ENCODE measurements at places on chromosomes 6 and 20. TPM values are rescaled to one million over a fixed set of nuclear protein-coding genes. Genes with fewer than 3 reads are reported as not detected.

Gene HCRTR2
- 0.23 TPM for polyA plus RNA-seq

DNA sequence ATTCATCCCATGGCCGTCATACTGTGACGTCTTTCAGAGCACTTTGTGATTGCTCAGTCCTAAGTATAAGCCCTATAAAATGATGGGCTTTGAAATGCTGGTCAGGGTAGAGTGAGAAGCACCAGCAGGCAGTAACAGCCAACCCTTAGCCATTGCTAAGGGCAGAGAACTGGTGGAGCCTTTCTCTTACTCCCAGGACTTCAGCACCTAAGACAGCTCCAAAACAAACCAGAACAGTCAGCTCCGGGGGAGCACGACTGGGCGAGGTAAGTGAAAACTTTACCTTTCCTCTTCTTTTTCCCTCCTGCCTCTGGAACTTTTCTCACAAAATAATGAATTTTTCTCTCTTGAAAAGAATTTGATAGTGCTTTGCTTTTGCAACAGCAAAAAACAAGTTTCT, at the start of gene VIP:
TSS of gene VIP (plus strand) at position 104 of the 400 bp plus-strand sequence. CDS start 1,381 bp downstream, outside the sequence.
- DNase-seq, result peak; percentile 30

GRCh38 chr6:116373940-116374339, 3.2 kb downstream of the DSE start:
- no peak for DNase-seq

- DNase-seq, result no peak
Observed at GRCh38 chr6:33140556-33140955, 51.7 kb downstream of the COL11A2 start.

GRCh38 chr6:33205191-33206026, 954 bp downstream of the HSD17B8 start:
- no peak for DNase-seq

GRCh38 chr6:111759836-111760785, 113.1 kb downstream of the FYN start:
- DNase-seq, result no peak

- DNase-seq, result no peak
Observed at GRCh38 chr20:38435555-38435939, 419 bp upstream of the SNHG17 start.

Gene GSTA4
- polyA plus RNA-seq, result 111 TPM

DNA sequence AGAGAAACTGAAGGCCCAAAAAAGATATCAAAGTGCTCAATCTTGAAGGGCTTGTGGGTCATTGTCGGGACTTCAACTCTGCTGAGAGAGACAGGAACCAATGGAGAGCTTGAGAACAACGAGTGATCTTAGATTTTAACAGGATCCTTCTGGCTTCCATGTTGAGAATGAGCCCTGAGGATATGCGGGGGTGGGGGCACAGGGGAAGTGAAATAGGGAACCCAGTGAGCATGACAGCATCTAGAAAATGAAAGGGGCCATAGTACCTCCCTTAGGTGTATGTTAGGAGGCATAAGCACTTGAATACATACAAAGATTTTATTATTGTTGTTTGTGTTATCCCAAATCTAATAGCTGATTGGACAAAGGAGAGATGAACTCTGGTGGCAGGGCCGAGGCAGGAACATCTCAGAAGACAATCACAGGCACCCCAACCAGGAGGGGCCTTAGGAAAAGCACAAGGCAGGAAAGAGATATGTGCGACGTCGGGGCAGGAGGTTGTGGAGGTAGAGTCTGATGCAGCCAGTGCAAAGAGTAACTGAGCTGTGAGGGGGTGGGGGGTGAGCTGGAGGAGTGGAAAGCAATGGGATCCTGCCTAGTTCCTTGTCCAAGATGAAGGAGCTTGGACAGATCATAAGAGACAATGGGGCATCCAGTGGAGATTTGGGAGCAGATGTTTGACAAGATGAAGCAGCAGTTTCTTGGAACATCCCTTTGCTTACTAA, 10.4 kb downstream of the TGM6 start:
- DNase-seq, result no peak

- no peak for DNase-seq
Observed at GRCh38 chr6:106128981-106129781, 43.0 kb downstream of the PRDM1 start.

DNA sequence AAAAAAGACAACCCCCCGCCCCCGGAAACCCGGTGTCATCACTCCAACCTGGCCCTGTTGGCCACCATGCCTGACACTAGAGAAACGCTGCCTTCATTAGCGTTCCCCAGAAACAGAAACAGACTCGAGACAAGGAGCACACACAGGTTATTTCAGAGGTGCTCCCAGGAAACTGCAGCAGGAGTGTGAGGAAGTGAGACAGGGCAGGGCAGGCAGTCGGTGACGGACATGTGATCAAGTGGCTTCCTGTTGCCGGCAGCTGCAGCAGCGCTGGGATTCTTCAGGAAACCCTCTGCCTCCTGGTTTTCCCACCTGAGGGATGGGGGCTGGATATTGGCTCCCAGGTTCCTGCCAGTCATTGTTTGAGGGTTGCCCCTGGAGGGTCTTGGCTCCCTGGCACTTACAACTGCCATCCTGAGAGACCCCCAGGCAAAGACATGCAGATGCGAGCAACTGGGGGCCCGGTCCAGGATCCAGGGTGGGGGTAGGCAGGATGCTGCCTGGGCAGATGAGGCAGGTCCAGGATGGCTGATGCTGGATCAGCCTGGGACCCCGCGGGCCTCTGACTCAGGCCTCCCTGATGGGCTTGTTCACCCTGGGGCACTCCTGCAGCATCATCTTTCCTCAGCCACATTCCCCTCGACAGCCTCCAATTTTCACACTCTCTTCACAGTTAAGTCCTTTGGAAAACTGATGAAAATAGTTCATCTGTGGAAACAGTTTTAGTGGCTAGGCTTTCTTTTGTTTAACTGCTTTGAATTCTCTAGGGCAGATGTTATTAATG, 150.7 kb upstream of the SYNDIG1 start:
- no peak for DNase-seq

Gene NRSN1
- 0.44 TPM for polyA plus RNA-seq

Gene CLIC5
- 218 TPM for polyA plus RNA-seq

Data from renal pelvis (tissue), 12 donors.